ENCODE measurements at places on chromosomes 12 and 14.

DNA sequence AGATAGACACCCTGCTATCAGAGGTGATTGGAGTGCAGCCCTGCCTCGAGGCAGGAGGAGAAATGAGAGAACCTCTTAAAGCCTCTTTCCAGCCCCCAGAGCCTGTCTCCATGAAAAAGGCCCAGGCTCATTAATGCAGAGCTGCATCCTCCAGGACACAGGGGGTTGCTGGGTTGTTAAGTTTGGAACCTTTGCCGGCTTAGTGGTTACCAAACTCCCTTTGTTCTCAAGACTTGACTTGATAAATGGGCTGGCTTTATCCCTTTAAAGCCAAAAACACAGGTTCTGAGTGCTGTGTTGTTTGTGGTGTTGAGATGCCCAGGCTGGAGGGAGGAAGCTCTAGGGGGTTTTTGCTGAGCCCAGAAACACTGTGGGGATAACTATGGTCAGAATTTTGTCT is 71.0 kb downstream of the DAD1 start:
- DNase-seq: no peak

GRCh38 chr12:107349008-107349747 is 255.8 kb upstream of the CRY1 start:
- DNase-seq: no peak

DNA sequence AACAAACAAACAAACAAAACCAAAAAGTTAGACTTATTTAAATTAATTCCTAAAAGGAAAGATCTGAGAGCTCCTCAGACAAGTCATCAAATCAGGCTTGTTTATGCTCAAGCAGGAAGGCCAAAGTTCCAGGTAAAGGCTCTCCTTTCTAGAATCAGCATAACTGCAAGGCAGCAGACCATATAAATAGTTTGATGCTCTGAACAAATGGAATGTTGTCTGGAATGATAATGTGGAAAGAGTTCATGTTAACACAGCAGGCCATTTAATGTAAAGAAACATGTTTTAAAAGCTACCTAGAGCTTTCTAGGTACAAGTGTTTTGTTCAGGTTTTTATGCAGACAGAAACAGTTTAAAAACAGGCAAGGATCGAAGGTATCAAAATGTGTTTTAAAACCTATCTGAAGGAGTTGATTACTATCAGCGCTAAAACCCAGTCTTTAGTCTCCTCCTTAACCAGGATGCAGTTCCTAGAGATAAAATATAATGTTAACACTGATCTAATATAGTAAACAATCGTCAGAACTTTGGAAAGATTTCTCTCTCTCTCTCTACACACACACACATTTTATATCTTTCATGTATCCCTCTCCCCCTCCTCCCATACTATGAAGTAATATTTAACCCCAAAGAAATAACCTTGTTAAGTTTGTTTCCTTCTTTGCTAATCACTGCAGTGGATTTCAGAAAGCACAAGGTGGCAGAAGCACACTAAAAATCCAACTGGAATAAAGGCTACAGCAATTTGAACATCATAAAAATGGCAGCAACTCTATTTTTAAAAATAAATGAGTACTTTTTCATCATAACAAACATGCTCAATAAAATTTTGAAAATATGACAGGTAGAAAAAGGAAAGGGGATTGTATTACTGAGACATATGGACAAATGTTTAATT is 135.5 kb downstream of the PAWR start:
- DNase-seq: peak; percentile 2

- peak; percentile 79 for DNase-seq
Measured at GRCh38 chr14:75539561-75540478, 17.6 kb downstream of the BATF start.

- no peak for DNase-seq
Measured at GRCh38 chr14:62505045-62505444, 540.2 kb downstream of the KCNH5 start.

DNA sequence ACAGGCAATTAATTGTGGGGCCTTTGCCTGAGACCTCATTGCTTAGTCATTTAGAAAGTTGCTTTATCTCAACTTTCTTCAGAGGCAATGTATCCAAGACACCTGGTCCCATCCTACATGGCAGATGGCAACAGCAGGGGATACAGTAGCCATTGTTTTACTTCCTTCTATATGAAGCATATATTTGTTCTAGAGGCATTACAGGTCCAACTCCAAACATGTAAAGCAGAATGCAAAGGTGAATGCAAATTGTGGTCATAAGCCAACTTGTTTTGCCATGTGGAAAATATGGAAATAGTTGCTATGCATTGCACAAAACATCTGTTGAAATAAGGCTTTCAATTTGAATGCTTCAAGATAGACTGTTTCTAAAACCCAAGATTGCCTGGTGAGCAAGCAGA is 109.8 kb upstream of the BCAT1 start:
- no peak for DNase-seq

GRCh38 chr12:112342587-112342986 is 39.6 kb downstream of the HECTD4 start:
- no peak for DNase-seq

DNA sequence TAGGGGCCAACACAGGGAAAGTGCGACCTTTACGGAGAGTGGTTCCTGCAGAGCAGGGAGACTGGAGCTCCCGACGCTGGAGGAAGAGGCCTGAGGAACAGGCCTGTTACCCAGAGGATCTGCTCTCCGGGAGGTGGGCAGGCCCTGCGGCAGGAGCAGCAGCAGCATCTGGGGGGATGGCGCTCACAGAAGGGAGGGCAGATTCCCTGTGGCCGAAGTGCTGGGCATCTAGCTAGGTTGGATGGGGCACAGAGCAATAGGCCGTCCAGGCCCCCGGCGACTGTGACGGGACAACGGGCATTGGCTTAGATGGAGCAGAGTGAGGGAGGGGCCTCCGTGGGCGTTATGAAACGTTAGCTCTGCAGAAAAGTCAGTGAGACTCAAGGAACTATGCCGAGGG is 135.6 kb downstream of the PIWIL1 start:
- DNase-seq: no peak

DNA sequence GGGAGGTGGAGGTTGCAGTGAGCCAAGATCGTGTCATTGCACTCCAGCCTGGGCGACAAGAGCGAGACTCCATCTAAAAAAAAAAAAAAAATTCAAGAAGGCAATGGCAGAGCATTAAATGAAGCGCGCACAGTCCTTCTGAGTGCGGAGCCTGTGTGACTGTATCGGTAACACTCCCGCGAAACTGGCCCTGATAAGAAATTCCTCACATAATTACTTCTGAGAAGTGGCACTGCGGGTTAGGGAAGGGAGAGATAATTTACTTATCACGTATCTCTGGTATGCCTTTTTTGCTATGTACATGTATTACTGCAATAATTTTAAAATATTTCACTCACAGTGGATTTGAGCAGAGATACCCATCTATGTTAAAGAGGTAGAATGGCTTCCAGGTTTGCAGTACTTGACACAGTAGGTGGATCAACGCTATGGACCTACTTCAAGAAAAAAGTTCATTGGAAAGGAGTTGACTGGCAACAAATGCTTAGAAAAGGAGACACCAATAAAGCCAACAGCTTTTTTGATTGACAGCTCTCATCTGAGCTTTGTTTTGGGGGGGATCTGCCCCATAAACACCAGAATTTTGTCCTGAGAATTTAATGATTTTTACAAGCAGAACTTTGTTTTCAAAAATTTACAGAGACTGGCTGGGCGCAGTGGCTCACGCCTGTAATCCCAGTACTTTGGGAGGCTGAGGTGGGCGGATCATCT is 29.2 kb upstream of the SPTLC2 start:
- DNase-seq: no peak

- no peak for DNase-seq
Measured at GRCh38 chr14:67170660-67171059, 18.6 kb upstream of the GARIN2 start.

GRCh38 chr14:105348169-105348944 is 33.8 kb downstream of the PACS2 start:
- DNase-seq: no peak

- DNase-seq: peak; percentile 48
Measured at GRCh38 chr14:106228541-106229158, 702.3 kb downstream of the TMEM121 start.

DNA sequence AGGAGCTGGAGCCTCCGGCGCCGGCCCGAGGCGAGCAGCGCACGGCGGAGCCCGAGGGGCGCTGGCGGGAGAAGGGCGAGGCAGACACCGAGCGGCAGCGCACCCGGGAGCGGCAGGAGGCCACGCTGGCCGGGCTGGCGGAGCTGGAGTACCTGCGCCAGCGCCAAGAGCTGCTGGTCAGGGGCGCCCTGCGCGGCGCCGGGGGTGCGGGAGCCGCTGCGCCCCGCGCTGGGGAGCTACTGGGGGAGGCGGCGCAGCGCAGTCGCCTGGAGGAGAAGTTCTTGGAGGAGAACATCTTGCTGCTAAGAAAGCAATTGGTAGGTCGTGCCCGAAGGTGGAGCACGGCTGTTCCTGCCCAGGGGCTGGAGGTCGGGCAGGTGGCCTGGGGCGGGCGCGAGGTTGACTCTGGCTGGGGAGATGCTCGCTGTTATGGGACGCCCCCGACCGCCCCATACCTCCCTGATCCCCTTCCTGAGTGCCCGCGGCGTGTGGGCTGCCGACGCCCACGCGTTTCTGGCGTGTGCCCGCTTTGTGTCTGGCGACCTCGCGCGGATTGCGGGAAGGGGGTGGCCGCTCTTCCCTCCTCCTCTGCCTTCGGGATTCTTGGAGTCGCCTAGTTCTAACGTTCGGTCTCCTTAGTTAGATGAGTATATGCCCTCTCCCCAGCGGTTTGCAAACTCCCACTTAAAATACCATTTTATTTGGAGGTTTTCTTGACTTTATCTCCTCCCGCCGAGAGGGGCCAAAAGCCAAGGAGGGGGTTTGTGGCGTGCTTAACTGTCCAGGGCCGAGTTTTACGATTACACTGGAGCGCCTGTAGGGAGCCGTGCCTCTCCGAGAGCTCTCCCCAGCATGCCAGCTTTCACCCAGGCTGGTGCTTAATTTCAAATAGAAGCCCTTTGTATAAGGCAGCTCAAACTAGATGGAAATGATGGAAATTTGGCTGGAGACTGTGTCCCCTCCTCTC is 752 bp downstream of the DACT1 start:
- DNase-seq: no peak

- no peak for DNase-seq
Measured at GRCh38 chr14:33851366-33851765, 99.5 kb downstream of the EGLN3 start.

GRCh38 chr12:40238266-40238902 is 13.6 kb downstream of the LRRK2 start:
- DNase-seq: no peak

DNA sequence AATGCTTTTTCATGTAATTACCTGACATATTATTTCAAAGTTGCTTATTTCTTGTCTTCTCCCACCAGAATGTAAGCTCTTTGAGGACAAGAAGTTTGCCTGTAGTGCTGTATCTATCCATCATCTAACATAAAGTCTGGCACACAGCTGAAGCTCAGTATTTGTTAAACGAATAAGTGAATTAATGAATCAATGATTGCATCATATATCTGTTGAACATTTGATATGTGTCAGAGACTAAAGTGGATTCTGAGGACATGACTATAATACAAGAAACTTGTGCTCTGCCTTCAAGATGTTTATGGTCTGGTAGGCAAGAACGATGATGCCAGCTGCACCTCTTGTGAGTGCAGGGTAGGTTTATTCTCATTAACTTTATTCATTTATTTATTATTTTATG is 115.4 kb upstream of the SCAF11 start:
- DNase-seq: no peak
